ENCODE measurements at places on chromosomes 5 and 9.

DNA sequence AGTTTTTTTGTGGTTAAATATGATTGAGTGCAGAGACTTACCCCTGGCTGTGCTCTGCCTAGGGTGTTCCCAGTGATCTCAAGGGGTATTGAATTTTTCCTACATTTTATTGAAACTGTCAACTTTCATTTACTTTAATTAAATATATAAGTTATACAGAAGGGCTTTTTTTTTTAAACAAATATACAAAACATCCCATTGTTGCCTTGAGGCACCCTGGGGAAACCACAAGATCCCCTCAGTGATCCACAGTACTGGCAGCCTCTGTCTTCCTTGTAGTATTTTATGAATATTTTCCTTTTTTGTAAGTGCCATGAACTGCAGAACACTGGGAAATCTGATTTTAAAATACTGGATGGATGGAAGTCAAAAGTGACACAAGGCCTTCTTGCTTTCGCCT is 123.7 kb downstream of the TLE1 start:
- DNase-seq: no peak

GRCh38 chr5:452978-453710 is 10.2 kb downstream of the EXOC3 start:
- DNase-seq: no peak

GRCh38 chr5:74303578-74303977 is 336.9 kb downstream of the ENC1 start:
- no peak for DNase-seq

GRCh38 chr5:17213938-17214337 is 3.5 kb upstream of the BASP1 start:
- no peak for DNase-seq

DNA sequence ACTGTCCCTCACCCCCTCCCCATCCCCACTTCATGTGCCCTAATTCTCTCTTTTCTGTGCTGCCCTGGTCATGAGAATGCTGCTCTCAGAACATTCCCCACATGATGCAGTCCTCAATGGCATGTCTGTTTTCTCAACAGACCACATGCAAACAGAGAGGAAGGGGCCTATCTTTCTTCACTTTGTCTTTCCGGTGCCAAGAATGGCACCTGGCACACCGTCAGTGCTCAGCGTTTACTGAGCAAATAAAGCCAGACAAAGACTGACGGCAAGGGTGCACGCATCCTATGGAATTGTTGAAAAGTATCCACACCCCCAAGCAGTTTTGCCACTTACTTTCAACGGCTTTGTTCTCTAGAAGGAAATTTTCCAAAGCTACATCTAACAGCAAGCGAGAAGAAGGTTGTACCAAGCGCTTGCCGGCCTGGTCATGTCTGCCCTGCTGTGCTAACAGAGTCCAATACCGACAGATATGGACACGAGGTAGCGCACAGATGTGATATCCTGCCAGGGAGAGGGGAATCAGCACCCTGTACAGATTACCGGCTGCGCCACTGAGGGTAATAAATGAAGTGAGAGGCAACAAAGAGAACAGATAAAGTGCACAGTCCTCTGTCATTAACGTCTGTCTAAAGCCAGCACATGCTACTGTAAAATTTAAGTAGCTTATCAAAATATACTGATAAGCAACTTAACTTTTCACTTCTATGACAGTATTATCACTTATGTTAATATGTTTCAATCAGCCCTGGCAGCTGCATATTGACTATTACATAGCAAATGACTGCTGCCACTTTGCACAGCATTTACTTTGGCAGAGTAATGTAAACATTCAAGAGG is 251.7 kb downstream of the DENND1A start:
- DNase-seq: no peak

- DNase-seq: peak; percentile 23
Observed at GRCh38 chr5:87268970-87269377, 1.3 kb downstream of the RASA1 start.

GRCh38 chr9:129013674-129014073 is 14.5 kb downstream of the SH3GLB2 start:
- no peak for DNase-seq

GRCh38 chr9:35681341-35682002 is 7.7 kb downstream of the CA9 start:
- DNase-seq: no peak

DNA sequence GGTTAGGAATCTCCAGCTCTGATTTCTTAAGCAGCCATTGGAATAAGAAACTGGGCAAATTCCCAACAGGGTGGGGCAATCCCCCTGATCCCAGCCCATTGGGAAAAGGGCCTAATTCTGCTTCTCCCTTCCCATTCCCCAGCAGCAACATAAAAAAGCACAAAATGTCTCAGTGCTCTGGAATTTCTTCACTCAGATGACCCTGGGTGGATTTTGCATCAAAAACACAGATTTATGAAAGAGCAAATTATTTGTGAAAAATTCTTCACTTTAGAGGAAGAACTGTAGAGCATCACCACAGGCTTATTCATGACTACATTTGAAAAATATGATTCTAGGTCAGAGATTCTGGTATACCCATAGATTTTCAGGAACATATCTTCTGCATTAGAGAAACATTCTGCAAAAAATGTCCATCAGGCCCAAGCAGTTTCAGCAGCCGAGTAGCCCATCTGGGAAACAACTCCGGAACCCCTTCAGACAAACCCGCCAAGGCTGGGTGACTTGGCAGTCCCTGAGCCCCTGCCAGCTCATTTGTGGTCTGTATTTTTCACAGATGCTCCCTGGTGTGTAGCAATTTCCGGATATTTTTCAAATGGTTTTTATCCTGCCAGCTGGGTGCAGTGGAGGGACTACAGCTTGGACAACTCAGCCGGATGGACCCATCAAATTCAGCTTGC is 102.1 kb upstream of the RANBP3L start:
- DNase-seq: no peak

GRCh38 chr5:1264211-1264610 is 30.7 kb downstream of the TERT start:
- no peak for DNase-seq

All from CD8-positive, alpha-beta T cell (primary cell).